Activated naive CD4-positive, alpha-beta T cell treated with anti-CD3 and anti-CD28 coated beads, Interleukin-2, amount 50 U/mL, for 72 hours (primary cell): ENCODE measurements at places on chromosomes 16 and 17.

- DNase-seq = no peak
Measured at GRCh38 chr17:28547096-28547622, 5.3 kb downstream of the UNC119 start.

DNA sequence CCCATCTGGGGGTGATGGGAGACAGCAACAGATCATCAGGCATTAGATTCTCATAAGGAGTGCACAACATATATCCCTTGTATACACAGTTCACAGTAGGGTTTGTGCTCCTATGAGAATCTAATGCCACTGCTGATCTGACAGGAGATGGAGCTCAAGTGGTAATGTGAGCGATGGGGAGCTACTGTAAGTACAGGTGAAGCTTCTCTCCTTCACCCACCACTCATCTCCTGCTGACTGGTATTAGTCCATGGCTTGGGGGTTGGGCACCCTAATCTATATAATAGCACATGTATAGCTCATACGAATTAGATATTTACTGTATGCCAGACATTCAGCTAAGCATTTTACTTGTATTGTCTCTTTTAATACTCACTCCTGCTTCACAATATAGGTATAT lies 101.7 kb downstream of the MAP2K6 start:
- DNase-seq = no peak

DNA sequence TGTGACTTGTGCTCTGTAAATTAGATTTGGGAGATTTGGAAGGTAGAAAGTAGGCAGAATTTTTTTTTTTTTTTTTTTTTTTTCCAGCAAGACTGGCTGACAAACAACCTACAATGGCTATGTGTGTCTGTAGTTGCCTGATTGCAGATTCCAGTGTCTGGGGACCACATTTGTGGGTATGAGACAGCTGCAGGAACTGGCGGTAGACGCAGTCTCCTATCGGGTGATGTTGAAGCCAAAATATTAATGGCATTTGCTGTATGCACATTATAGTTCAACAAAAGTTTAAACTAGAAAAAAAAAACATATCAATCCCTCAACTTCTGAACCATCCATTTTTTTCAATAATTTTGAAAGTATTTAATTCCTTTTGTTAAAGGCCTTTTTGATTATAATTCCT lies 665.2 kb downstream of the TOX3 start:
- DNase-seq = no peak

DNA sequence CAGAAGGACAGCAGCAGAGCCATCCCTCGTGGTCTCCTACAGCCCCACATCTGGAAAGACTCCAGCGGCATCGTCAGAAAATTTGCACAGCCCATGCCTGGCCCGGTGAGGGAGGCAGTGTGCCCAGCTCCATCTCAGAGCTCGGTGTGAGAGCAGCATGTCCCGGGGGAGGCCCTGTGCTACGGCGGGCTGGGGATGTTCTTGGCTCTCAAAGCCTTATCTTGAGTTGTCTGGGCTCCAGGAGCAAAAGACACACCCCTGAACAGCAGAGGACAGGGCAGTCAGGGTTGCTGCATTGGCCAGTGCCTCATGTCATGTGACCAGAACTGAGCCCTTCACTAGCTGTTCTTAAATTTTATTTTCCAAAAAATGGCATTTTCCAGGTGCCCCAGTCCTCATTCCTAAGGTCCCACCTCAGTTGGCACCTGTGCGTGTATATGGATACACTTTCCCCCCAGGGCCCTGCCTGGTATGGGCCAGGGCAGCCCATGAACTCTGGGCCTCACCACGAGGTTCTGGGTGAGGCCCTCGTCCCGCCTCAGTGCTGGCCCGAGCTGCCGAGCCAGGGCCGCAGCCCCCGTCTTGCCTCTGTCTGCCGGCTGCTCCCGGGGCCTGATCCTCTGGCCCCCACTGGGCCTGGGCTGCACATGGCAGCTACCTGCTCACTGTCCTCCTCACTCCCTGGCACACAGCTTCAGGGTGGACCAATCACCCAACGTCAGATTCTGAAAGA lies 3.0 kb downstream of the NUDT16L1 start:
- no peak for DNase-seq

GRCh38 chr17:68656666-68657065 lies 55.5 kb upstream of the FAM20A start:
- DNase-seq = no peak

GRCh38 chr17:69907132-69907847 lies 167.7 kb upstream of the KCNJ16 start:
- no peak for DNase-seq

DNA sequence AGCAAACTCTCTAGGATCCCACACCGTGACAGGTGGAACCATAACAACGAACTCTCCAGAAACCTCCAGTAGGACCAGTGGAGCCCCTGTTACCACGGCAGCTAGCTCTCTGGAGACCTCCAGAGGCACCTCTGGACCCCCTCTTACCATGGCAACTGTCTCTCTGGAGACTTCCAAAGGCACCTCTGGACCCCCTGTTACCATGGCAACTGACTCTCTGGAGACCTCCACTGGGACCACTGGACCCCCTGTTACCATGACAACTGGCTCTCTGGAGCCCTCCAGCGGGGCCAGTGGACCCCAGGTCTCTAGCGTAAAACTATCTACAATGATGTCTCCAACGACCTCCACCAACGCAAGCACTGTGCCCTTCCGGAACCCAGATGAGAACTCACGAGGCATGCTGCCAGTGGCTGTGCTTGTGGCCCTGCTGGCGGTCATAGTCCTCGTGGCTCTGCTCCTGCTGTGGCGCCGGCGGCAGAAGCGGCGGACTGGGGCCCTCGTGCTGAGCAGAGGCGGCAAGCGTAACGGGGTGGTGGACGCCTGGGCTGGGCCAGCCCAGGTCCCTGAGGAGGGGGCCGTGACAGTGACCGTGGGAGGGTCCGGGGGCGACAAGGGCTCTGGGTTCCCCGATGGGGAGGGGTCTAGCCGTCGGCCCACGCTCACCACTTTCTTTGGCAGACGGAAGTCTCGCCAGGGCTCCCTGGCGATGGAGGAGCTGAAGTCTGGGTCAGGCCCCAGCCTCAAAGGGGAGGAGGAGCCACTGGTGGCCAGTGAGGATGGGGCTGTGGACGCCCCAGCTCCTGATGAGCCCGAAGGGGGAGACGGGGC lies 1.3 kb downstream of the SPN start:
- DNase-seq = peak; percentile 47

- no peak for DNase-seq
Measured at GRCh38 chr17:11954936-11955335, 42.3 kb downstream of the ZNF18 start.

- DNase-seq = no peak
Measured at GRCh38 chr17:12618557-12618956, 47.1 kb upstream of the MYOCD start.

DNA sequence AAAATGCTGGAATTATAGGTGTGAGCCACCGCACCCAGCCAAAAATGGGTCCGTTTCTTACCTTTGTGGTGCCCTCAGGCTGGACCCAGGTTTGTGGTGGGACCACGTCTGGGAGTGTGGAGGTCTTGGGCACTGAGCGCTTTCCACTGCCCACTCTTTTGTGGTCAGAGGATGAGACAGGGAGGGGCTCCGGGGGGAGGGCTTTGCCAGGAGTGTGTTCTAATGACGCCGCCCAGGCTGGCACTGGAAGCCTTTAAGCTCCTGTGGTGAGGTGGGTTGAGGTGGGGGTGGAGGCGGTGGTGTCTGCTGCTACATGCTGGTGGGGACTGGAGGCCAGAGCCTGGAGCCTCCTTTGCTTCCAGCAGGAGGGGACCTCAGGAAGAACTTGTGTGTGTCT lies 12.8 kb upstream of the ADCY7 start:
- no peak for DNase-seq

- no peak for DNase-seq
Measured at GRCh38 chr16:82010649-82011048, 621 bp downstream of the SDR42E1 start.

DNA sequence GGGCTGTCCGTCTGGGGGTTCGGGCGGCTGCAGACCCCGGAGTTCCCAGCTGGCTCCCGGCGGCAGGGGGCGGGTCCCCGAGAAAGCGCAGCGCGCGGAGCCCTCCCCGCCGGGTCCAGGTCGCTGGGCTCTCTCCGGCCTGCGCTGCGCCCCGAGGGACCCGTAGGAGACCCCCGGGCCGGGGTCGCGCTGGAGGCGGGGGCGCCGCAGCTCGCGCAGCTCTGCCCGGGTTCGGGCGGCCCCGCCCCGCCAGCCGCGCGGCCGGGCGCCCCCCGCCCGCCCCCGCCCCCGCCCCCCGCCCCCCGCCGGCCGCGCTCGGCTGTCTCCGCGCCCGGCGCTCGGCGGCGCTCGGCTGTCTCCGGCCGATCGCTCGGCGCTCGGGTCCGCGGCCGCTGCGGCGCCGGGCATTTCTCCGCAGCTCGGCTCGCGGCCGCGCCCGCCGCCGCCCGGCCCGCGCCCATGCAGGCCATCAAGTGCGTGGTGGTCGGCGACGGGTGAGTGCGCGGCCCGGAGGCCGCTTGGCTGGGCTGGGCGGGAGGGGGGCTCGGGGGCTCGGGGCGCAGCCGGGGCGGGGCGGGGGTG lies at the start of gene RAC3:
TSS of gene RAC3 (plus strand) at position 376 of the 582 bp plus-strand sequence. CDS start at position 460, 84 bp downstream.
- DNase-seq = no peak

- no peak for DNase-seq
Measured at GRCh38 chr16:81641395-81642106, 137.5 kb upstream of the PLCG2 start.

GRCh38 chr16:23537390-23537789 lies 19.8 kb downstream of the EARS2 start:
- DNase-seq = no peak

DNA sequence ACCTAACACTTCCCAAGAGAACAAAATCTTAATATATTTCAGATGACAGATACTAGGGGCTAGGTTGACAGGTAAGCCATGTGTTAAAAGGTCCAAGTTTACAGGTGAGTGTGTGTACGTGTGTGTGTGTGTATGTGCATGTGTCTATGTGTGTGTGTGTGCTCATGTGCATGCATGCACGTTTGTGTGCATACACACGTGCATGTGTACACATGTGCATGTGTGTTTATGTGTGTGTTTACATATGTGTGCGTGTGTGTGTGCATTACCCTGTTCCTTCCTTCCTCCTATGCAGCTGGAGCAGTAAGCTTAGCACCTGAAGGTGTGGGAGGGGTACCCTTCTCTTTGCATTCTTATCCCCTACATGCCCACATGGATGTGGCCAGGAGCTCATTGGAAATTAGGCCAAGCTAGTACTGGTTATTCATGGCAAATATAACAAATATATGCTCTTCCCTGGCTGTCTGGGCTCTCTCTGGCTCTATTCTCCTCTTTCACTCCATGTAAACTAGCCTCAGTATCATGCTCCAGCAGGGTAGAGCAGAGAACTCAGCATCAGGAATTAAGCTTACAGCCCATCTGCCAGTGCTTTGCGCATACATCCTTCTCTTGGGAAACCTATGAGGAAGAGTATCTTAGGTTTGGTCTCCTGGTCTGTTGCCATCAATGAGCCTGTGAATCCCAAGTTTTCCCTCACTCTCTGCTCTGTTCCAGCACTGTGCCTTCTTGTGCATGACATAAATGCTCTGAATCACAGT lies 258.0 kb upstream of the MYOCD start:
- DNase-seq = no peak

GRCh38 chr17:58665946-58666857 lies 25.6 kb downstream of the TEX14 start:
- DNase-seq = no peak

- no peak for DNase-seq
Measured at GRCh38 chr17:58391302-58391984, 25.9 kb downstream of the RNF43 start.

- no peak for DNase-seq
Measured at GRCh38 chr17:48335858-48336500, 94.0 kb downstream of the SKAP1 start.

DNA sequence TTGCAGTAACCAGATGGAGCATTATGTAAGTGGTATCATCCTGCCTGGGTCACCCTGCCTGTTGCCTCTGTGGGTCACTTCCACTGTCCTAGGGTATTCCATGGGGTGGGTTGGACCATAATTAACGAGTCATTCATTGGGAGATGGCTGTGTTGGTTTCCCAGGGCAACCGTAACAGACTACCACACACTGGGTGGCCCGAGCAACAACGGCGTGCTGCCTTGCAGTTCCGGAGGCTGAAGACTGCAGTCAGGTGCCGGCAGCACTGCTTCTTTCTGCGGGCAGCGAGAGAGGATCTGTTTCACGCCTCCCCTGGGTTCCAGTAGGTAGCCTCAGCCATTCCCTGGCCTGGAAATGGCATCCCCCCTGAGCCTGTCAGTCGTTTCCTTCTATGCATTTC lies 28.9 kb upstream of the CMIP start:
- DNase-seq = no peak

- DNase-seq = no peak
Measured at GRCh38 chr16:73364413-73364812, 316.5 kb upstream of the ZFHX3 start.

DNA sequence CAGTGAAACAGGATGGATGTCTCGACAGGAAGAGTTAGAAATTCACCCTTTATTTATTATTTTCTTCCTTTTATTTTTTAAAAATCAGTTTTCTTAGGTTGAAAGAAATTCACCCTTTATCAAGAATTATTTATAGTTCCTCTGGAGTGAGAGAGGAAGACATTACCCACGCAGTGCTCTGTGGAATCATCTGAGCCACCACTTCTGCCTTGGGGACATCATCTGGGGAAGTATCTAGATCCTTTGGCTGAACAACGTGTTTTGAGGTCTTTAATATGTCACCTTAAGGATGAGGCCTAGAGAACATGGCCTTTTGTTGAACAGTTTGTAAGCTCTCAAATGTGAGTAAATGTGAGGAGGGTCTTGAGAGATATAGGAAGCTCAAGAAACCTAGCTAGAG lies 183.3 kb downstream of the UTP18 start:
- no peak for DNase-seq

DNA sequence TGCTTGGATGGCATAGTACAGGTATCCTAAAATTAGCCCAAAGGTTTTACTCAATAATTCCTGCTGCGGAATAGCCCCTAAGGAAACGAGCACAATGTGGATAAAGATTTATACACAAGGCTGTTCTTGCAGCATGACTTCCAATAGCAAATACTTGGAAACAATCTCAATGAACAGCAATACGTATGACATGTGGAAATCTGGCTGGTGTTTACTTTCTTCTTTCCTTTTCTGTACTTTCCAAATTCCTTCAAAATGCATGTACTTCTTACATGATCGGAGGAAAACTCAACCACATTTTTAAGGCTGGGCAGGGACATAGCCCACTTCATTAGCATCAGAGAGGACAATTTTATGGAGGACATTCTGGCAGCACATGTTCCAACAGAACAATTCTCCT lies 86.6 kb downstream of the C16orf95 start:
- no peak for DNase-seq

DNA sequence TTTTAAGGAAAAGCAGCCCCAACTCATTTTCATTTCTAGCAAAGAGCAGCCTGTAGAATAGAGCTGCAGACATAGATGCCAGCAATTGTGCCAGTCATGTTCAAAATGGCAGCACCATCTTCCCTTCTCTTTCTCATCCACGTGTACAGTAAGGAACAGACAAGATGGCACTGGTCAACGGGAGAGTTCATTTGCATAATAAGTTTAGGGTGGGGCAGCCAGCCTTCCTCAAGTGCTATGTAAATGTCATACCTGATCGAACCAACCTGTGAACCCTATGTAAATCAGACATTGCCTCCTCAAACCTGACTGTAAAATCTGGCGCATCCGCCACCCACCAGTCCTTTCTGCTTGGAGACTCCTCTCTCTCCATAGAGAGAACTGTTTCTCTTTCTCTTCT lies 150.0 kb upstream of the CDH13 start:
- no peak for DNase-seq

GRCh38 chr16:1708083-1708767 lies 2.2 kb downstream of the MAPK8IP3 start:
- DNase-seq = no peak
